ENCODE measurements at places on chromosomes 3 and 15.

DNA sequence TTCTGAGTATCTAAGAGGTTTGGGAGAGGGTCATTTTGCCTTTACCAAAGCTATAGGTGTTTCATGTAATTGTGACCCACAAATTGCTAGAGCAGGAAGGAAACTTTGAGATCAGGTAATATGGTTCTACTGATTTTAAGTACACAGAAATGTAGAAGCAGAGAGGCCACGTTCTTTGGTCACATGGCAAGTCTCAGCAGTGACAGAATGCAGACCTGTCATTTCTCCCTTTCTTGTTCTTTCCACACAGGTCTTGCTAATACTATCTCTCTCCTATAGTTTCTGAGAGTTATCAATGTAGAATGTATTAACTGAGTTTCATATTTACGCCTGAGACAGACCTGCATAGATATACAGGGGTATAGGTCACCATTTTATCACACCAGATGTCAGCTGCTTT lies 10.9 kb upstream of the RTP1 start:
- no peak for DNase-seq

GRCh38 chr15:67685008-67685599 lies 140.2 kb upstream of the SKOR1 start:
- no peak for DNase-seq

DNA sequence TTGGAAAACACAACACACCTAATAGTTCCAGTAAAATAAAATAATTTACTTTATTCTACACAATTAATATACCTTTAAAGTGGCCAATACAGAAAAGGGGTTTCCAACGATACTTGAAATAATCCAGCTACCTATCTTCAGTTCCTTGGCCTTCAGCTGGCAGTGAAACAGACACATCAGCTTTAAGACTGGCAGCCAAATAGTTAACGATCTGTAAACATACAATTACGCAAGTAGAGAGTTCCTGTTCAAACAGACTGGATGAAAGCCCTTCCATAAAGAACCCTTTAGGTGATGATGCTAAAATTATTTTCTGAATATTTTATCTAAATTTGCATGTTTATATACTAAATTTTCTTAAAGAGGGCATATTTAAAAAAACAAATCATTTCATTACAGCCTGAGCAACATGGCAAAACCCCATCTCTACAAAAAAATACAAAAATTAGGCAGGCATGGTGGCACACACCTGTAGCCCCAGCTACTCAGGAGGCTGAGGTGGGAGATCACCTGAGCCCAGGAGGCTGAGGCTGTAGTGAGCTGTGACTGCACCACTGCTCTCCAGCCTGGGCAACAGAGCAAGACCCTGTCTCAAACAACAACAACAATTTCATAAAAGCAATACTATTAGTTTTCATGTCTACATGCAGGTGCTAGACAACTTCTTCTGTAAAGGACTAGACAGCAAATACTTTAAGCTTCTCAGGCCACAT lies 12.9 kb downstream of the DYNC1LI1 start:
- DNase-seq: no peak

GRCh38 chr3:125381314-125381713 lies 6.2 kb upstream of the ZNF148 start:
- DNase-seq: no peak

DNA sequence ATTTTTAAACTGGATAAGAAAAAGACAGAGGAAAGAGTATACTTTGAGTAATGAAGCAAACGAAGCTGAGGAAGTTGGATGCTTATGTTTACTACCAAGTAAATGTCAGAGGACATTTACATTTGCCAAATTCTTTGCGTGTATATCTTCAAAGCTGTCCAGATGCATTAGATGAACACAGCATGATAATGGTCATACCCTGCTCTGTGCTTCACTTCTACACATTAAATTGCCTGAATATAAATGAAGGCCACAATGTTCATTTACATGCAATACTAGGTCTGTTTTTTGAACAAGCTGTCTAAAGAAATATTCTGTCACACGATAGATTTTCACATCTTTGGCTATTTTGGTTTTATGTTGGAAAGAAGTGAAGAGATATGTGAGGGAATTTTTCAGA lies 405.8 kb upstream of the ADAMTS9 start:
- no peak for DNase-seq

DNA sequence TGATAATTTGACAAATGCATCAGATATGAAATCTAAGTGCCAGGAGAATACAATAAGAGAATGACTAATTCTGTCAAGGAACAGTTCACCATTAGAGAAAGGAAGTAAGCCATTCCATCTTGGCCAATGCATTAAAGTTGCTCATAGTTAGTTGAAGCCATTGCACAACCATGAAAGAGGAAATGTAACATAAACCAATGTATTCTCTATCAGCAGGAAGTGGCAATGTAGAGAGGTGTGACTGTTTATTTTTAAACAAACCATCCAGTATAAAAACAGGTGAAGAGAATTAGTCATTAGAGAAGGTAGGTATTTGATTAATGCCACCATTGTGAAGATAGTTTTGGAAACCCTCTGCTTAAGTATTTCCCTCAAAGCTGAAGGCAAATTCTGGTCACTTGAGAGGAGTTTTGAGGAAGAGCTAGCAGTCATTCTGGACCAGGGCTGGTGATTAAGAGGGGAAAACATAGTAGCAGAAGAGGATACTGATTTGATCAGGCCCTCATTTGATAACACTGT lies 10.7 kb upstream of the ANXA2 start:
- DNase-seq: no peak

GRCh38 chr3:20527368-20527767 lies 341.4 kb upstream of the SGO1 start:
- no peak for DNase-seq

- DNase-seq: no peak
These were observed 60.5 kb downstream of the LPP start for GRCh38 chr3:188214442-188214841.

DNA sequence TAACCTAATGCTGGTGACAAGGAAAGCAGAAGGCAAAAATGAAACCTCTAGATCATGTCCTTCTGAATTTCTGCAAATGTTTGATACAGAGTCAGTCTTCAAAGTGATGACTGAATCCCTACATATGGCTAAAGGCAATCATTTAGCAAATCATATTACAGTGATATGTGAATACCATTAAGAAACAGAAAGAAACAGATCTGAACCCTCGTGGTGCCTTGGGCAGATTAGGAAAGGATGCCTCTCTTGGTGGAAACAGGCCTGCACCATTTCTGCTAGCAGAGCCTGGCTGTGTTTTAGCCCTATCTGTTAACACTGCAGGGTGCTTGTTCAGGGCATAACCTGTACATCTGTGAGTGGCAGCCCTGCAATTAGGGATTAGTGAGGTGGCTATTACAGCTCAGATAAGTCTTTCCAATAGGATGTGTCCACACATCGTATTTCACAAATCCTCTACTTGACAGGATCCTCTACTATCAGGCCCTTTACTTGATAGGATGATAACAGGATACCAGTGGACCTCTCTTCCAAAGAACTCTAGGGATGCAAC lies 12.1 kb downstream of the SEC22C start:
- DNase-seq: no peak

GRCh38 chr3:23055733-23056376 lies 147.3 kb upstream of the UBE2E2 start:
- no peak for DNase-seq

GRCh38 chr15:98452238-98452637 lies 196.1 kb upstream of the IGF1R start:
- no peak for DNase-seq

DNA sequence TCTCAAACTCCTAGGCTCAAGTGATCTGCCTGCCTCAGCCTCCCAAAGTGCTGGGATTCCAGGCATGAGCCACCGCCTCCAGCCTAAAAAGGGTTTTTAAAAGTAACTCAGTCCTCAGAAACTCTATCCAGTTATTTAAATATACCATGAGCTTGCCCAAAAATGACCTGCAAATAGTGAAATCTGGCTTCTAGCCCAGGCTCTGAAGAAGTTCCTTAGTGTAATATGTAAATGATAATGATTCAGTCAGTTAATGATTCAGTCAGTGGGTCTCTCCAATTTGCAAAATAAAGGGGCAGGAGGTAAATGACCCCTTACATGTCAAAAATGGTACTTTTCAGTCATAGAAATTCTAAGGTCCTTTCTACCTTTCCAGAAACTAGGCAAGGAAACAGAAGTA lies 28.8 kb downstream of the LRRC2 start:
- DNase-seq: no peak

DNA sequence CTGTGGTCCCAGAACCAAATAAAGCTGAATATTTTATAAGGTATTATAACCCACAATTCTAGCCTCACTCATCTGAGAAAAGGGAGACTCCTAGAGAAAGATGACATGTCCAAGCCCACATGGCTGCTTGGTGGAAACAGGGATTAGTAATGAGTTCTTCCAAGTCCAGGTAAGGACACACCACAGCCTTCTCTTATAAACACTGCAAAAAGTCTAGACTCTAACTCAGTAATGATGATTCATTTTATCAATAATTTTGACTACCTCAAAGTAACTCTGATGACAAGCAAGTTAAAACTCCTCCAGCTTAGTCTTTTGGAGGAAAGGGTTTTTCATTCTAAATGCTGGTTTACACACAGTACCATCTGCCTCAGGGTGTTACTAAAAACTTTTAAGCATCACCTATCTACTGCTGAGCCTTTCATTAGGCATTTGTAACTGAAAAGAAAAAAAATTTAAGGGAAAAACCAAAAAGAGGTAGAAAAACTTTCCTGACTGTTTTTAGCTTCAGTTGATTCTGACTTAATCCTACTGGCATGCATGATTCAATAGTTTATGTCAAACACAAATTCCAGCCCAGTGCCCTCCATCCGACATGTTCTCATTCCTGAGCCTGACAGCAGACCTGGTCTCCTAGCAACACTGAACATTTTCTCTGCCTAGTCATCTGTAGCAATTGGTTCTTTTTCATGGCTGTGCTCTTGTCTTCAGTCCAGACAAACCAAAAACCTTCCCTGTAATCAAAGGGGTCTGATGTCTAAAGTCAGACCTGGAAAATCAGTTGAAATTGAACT lies 43.9 kb downstream of the P3H2 start:
- no peak for DNase-seq

- DNase-seq: no peak
These were observed 19.5 kb downstream of the BMF start for GRCh38 chr15:40088929-40089755.

DNA sequence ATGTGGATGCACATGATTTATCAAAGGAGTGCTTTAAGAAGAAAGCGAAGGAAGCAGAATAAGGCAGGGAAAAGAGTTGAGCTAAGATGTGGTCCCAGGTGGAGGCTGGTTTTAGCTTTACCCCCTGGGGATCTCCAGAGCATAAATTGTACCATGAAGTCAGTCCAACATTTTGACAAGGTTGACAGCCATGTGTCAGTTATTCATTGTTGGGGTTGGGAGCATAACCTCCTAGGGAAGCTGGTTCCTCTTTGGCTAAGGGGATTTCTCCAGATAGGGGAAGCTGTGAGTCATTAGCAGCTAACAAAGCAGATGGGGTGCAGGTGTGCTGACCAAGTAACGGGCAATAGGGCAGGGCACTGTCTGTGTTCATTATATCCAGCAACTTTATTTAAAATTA lies 123.7 kb upstream of the IGSF10 start:
- DNase-seq: no peak

- DNase-seq: no peak
These were observed 16.9 kb downstream of the ZNF717 start for GRCh38 chr3:75768303-75769017.

DNA sequence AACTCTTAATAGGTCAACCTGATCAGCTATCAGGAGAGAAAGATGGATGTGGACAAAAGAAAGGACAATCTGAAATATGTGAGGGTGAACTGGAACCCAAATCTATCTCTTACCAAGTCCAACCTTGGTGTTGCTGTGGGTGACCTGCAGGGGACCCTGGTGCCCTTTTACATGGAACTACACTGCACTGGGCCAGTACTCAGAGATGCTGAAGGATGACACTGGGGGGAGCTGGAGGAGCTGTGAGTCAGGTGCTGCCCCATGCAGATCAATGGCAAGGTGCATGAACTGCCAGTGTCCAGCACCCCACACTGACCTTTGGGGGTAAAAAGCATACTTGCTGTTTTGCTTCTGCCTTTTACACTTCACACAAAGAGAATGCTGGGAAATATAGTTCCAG lies 55.6 kb upstream of the TBC1D5 start:
- DNase-seq: no peak

DNA sequence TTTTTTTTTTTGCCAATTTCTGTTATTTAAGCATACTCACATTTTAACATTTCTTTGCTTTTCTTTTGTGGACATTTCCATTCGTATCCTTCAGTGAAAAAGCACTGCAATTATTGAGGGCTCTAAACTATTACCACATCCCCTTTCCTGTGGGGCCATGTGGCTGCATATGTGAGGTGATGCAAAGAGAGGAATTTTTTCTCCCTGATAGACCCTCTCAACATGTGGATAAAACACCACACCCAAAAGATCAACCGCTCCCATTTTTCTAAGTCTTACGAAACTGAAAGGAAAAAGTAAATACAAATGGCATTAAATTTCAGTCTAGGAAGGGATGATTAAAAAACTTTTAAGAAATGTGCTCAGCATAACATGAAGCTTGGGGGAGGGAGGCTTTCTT lies 68.8 kb downstream of the DNAJC13 start:
- no peak for DNase-seq

GRCh38 chr3:452221-452620 lies 255.7 kb downstream of the CHL1 start:
- no peak for DNase-seq

- DNase-seq: no peak
These were observed 473 bp downstream of the LSM3 start for GRCh38 chr3:14179114-14179465.

DNA sequence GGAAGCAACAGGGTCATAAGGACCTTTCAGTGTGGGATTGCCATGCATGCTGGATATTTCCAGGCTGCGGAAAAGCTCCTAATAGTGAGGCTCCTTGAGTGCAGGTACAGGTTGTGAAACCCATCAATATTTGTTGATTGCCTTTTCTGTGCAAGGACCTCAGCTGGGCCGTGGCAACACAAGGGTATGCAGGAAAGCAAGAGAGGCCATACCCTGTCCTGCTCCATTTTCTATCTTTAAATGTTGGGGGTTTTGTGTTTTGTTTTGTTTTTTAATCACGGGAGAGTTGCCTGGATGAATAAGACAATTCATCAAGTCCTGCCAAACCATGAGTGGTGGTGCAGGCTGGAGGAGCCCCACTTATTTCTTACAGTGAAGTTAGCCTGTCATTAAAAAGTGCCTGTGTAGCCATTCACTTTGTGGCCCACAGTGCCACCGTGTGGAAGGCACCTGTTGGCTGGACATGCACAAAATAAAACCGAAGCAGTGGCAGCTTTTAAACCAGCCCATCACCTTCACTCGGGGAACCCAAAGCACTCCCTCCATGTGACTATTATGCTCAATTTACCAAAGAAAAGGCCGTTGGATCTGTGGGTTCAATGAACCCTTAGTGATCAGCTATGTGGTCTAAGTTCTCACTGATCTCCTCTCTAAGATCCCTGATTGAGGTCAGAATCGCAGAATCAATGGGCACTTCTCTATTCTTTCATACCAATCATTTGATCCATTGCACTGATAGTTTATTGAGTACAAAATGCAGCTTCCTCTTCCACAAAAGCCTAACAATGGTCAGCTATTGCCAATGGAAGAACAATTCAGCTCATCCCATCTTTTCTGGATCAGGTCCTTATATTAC lies 42.2 kb downstream of the CLDN18 start:
- DNase-seq: no peak
